Cerebellum (tissue), 4 donors: ENCODE measurements at places on chromosomes 12 and 14.

GRCh38 chr12:90323217-90323616 lies 614.6 kb upstream of the ATP2B1 start:
- no peak for DNase-seq

DNA sequence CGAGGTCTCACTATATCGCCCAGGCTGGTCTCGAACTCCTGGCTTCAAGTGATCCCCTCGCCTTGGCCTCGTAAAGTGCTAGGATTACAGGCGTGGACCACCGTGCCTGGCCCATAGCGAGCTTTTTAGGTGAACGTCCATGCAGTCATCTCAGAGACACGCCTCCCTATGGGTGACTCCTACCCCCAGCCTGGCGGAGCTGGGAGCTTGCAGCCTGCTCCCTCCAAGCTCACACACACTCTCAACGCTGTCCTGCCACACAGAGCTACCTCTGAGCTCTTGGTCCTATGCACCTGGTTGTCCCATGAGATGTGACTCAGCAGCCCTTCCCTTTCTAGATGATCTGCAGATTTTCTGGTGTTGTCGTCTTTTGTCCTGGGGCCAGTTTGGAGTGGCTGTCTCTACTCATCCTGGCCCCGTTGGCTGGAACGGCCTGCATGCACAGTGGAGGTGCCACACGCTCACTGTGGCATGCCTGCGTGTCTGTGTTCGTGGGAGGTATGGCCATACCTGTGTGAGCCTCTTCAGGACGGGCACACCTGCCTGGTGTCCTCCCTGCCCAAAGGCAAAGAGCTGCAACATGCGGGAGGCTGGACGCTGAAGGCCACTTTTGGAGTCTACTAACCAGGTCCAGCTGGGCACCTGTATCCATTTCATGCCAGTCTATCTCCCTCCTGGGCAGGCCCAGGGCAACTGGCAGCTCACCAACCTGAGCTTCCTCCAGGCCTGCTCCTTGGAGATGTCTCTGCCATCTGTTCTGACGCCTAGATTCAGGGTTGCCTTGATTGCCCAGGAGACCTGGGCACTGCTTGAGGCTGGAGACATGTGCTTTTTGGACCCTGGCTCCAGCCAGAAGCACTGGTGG lies 18.1 kb downstream of the CABP1 start:
- DNase-seq: peak; percentile 76

DNA sequence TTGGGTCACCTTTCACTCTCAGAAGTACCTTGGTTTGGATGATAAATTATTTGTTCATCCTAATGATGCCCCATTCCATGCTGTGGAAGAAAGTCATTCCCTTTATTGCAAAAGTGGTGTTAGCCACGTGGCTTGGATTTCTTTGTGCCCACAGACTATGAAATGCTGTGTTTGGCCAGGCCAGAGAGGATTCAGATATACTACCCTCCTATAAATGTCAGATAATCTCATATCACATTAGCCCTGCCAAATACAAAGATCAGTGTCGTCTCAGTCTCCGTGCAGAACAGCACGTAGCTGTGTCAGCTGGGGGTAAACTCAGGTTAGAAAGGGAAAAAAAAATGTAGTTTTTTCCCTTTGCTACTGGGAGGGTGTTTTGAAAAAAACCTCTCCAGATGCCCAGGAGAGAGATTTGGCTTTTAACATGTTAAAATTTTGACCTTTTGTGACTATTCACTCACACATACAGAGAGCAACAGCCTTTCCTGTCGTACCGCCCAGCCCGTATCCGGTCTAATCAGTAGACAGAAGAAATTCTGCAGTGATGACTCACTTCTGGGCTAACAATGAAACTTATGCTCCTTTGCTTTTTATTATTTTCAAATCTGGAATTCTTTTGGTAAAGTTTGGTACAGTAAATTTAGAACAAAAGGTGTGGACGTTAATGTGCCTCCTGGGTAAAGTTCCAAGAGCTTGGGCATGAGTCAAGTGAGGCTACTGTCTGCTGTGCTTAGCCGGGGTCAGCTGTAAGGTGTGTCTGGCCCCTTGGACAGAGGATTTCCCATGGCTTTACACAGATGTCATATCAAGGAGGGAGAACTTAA lies 8.5 kb upstream of the PTPRB start:
- no peak for DNase-seq

GRCh38 chr14:21804981-21805380 lies 131.4 kb upstream of the OR4E1 start:
- no peak for DNase-seq

DNA sequence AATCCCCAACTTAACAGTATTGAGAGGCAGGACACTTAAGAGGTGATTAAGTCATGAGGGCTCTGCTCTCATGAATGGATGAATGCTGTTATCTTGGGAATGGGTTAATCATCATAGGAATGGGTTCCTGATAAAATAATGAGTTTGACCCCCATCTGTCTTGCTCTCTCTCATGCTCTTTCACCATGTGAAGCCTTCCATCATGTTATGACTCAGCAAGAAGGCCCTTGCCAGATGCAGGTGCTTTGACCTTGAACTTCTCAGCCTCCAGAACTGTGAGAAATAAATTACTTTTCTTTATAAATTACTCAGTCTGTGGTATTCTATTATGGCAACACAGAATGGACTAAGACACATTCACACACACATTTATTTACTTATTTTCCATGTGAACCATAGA lies 89.0 kb upstream of the PPM1H start:
- no peak for DNase-seq
